EH (cell line): ENCODE measurements at places on chromosomes 2 and 18.

DNA sequence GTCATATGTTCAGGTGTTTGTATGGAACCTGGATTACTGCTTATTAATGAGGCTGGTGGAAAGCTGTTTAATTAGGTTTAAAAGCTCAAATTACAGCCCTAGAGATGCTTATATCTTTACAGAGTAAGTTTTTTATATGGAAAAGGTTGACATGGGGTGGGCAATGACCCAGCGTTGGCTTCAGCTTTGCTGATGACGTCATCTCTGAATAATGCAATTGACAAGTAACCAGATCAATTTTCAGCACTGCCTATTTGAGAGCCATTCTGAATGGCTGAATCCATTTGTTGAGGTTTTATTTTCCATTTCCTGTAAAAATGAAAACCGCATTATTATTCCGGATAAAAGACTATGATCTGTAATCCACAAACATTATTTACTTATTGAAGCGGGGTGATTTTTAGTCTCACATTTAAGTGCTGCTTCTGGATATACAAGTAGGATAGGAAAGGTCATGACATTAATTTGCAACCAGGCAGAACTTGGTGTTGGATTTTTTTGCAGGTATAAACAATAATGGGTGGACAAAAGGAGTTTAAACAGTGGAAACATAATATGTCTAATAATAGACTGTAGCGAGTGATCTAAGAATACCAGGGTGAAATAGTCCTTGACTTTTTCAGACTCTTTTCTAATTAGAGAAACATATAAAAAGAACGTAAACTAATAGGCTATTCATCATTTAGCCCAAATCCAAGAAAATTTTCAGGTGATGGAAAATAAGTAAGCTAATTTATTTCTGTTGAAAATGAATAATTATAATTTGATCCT is 2.7 kb downstream of the PPP1R1C start:
- DNase-seq = no peak

DNA sequence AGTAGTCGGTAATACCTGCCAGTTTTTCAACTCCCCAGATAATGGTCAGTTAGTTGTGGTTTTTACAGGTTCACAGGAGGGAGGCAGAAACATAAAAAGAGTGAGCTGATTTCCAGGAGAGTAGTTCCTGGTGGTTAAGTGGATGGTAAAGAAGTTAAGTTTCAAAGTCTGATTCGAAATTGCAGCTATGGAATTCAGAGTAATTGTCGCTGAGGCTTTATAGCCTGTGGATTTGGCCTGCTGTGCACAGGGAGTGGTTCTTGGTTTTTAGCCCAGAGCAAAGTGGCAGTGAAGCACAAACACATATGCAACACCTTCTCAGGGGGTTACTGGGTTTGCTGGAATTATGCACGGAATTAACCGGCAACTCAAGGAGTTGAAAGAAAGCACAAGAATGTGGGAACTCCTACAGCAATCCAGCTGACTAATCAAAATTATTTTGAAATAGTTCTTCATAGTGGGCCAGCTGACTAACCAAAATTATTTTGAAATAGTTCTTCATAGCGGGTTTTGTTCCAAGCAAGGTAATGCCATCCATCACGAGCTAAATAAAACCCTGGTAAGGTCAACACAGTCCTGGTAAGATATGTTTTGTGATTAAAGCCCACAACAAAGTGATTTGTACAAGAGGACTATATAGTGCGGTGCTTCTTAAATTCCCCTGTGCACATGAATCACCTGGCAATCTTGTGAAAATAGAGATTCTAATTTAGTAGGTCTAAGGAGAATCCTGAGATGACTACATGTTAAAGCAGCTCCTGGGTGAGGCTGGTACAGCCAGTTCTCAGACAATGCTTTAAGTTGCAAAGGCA is 94.4 kb downstream of the SGPP2 start:
- peak; percentile 6 for DNase-seq

DNA sequence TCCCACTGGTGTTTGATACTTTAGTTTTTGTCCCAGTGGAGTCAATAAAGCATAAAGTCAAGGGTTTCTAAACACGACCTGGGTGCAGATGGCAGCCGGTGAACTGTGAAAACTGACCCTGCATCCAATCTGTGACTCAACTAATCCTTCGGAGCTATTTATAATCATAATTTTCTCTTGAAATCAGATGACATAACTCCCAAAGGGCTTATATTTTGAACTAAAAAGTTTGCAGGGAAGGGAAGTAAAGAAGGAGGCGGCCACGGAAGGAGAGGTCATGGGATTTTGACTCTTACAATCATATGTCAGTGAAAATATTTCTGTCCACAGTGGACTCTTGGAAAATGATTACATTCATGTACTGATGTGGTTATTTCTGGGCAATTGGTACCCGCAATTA is 178.5 kb downstream of the PDE1A start:
- DNase-seq = no peak

GRCh38 chr2:83531206-83531826 is 927.8 kb downstream of the SUCLG1 start:
- DNase-seq = no peak

- no peak for DNase-seq
Measured at GRCh38 chr18:49631146-49631866, 69.4 kb downstream of the LIPG start.

- no peak for DNase-seq
Measured at GRCh38 chr2:27713201-27713600, 49.5 kb downstream of the SLC4A1AP start.

DNA sequence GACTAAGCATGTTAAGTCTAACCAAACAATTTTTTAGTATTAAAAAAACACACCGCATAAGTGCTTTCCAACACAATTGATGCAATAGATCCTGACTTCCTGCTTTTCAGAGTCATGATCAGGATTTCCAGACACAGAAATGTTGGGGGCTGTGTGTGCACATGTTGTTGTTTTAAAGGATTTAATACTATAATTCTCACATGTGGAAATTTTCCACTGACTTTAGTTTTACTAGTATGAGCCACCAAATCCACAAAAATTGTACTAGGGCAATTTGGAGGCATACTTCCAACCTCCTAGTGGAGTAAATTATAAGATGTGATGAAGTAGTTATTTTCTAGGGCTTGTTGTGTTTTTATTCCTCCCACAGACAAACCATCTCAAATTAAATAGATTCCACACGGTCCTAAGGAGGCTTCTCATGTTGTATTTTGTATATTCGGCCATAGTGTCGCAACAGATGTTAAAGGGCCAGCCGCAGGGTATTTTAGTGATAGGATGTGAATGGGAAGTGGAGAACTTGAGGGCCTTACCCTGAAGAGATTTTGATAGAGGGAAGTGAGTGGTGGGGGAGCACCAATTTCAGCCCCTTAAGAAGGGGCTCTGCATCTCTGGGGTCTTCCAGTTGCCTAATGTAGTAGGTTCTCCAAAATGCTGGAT is 108.9 kb upstream of the KLF7 start:
- DNase-seq = peak; percentile 64

GRCh38 chr2:12442476-12442847 is 274.3 kb upstream of the TRIB2 start:
- peak; percentile 74 for DNase-seq
